ENCODE measurements at places on chromosomes 13 and 19. TPM values are rescaled to one million over a fixed set of nuclear protein-coding genes. Genes with fewer than 3 reads are reported as not detected.

Gene SYT3
- under 0.01 TPM for total RNA-seq

Gene ZNF181
- total RNA-seq = 12.2 TPM

Gene RASGRP4
- total RNA-seq = not detected

Gene PLIN4
- not detected for total RNA-seq

Gene ZNF439
- total RNA-seq = under 0.01 TPM

Gene WDR88
- total RNA-seq = not detected

Gene EFNB2
- 112 TPM for total RNA-seq

Gene TMEM145
- total RNA-seq = not detected

Gene IZUMO4
- not detected for total RNA-seq

Gene ZNF155
- 8.4 TPM for total RNA-seq

Gene FCGBP
- total RNA-seq = under 0.01 TPM

Gene TSC22D1
- 70.1 TPM for total RNA-seq

Gene ICAM4
- 0.65 TPM for total RNA-seq

Gene DLL3
- total RNA-seq = 0.65 TPM

All from epithelial cell of umbilical artery (primary cell).